Tibial nerve (tissue), 4 donors: ENCODE measurements at places on chromosomes 4 and X. TPM values are rescaled to one million over a fixed set of nuclear protein-coding genes. Genes with fewer than 3 reads are reported as not detected.

DNA sequence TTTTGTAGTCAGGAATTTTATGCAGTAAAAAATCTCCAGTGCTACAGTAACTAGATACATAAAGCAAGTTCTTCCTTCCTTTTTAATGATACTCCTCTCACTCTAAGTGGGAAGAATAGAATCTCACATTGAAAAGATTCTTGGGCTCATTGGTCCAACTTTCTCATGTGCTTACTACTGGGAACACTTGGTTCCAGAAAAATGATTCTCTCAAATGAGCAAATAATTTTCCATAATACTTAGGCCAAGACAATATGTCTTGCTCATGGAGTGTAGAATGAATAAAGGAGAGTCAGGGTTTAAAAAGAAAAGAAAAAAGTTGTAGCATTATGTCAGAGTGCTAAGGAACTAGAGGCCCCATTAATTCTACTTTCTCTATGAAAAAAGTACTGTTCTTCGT lies 197.8 kb downstream of the RASL11B start:
- no peak overlapping the region for H3K27ac ChIP-seq
- H3K4me1 ChIP-seq = peaks cover 12% of the 10 kb centered on the region
- H3K4me3 ChIP-seq = no peak overlapping the region
- H3K27me3 ChIP-seq = no peaks in the 10 kb centered on the region
- no peak for DNase-seq

DNA sequence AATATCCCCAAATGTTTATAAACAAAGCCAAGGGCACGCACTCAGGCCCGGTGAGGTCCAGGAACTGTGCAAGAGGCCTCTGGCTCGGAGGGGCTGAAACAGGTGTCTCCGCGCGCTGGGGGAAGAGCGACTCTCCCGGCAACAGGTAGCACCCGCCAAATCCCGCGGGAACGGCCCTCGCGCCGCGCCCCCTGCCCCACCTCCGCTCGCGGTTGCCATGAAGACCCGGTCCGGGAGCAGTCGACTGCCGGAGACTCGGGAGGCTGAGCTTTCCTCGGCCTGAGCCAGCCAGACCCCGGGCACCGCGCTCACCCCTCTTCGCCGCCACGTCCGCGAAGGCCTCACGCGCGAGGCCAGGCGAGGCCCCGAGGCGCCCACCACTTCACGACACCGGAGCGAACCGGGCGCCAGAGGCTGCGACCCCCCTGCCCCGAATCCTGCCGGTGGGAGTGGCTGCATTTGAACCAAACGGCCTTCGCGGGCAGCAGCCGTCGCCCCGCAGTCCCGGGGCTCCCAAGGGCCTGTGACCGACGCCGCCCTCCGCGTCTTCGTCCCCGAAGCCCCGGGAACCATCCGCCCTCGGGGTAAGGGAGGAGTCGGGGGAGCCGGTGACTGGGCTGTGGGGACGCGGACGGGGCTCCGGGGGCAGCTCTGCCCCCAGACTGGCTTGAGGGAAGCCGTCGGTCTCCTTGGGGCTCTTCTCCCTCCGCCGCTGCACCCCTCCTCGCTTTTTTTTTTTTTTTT lies at the start of gene NSUN7:
NSUN7 (plus strand) TSS at position 239 of the 744 bp plus-strand sequence. CDS start 739 bp downstream, outside the sequence.
- peak within 1 kb of the TSS; percentile 55 for H3K4me3 ChIP-seq
- peaks cover 3% of the 10 kb centered on the region for H3K4me1 ChIP-seq
- DNase-seq = no peak
- H3K27me3 ChIP-seq = peaks cover 31% of the 10 kb centered on the region

DNA sequence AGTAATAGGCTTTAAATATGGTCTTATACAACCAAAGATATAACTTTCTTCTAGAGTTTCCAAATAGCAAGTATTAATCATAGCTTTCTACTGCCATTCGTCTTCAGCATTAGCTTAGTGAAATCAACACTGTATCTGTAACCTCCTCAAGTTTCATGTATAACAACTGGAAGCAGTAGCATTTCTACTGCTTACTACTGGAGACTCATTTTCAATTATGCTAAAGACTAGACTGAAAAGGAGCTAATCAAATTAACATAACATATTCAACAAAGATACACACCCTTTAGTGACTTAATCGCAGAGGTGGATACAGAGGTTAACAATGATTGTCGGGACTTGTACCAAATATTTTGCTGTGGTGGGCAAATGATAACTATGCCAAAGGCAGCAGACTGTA lies 344.2 kb upstream of the TEX13C start:
- DNase-seq = no peak
- no peak overlapping the region for H3K27ac ChIP-seq
- H3K27me3 ChIP-seq = no peaks in the 10 kb centered on the region
- no peak overlapping the region for H3K4me3 ChIP-seq
- H3K36me3 ChIP-seq = no peaks in the 10 kb centered on the region

WNK3 gene
- total RNA-seq = 2.0 TPM
